ENCODE measurements at places on chromosomes 13 and 19.

DNA sequence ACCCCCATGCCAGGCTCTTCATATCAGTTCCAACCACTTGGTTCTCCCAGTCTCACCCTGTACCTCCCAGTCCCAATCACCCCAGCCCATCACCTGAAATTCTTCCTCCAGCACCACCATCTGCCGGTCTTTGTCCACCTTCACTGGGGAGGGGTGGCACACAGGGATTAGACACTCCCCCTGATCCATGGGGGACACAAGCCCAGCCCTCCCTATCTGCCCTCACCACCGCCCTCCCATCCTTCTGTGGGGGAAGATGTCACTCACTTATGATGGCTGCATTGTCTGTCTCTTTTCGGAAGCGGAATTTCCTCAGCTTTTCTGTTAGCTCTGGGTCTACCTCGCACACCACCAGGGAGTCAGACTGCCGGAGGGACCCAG is 685 bp downstream of the GMFG start:
- no peak for DNase-seq

GRCh38 chr19:55542292-55542855 is 3.0 kb downstream of the SBK3 start:
- no peak for DNase-seq

DNA sequence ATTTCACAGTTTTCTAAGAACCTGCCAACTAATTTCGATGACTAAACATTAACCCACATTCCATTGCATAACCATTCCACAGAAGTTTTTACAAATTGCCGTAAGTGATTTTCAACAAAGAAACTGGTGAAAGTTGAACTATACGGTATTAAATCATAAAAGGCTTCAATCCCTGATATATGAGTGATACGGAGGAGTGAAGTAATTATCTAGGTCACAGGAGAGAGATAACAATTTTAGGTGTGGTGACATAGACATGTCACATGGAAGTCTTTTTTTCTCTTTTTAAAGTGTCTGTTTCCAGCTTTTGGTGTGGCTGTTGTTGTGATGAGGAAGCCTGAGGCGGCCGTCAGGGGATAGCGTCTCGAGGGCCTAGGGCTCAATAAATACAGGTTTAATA is 29.4 kb downstream of the TBC1D4 start:
- DNase-seq = no peak

- no peak for DNase-seq
Measured at GRCh38 chr13:110360598-110360997, 53.5 kb downstream of the COL4A2 start.

GRCh38 chr13:61261746-61262472 is 153.7 kb downstream of the PCDH20 start:
- DNase-seq = no peak

DNA sequence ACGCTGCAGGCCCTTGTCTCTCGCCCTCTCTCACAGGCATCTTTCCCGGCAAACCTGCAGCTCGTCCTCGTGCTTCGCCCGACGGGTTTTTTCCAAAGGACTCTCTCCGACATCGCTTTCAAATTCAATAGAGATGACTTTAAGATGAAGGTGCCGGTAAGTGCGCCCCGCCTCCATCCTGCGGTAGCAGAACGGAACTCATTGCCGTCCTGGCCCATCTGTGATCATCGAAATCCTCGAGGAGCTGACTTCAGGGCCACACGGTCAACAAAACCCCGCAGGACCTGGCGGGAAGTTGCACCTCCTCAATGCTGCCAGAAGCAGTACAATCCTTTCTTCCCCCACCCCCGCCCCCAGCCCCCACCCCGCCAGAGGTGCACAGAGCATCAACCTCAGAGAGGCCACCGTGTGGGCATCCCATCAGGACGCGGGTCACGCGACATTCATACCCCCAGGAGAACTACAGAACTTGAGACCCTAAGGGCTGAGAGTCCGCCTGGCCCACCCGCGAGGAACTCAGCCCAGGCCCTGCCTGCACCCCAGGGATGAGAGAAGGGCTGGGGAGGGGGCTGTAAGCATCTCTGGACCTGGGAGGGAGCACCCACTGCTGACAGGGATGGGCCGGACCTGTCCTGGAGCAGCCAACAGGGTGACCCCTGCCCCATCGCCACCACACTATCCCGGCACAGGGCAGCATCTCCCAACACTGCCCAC is 44.9 kb upstream of the F7 start:
- no peak for DNase-seq

GRCh38 chr13:111940892-111941291 is 126.1 kb upstream of the SOX1 start:
- DNase-seq = no peak

DNA sequence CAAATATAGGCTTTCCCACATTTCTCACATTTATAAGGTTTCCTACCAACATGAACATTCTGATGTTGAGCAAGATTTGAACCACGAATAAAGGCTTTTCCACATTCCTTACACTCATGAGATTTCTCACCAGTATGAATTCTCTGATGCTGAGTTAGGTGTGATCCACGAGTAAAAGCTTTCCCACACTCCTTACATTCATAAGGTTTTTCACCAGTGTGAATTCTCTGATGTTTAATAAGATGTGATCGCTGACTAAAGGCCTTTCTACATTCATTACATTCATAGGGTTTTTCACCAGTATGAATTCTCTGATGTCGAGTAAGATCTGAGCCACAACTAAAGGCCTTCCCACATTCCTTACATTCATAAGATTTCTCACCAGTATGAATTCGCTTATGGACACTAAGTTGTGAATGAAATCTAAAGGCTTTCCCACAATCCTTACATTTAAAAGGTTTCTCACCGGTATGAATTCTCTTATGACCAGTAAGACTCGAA is 19.0 kb downstream of the ZNF790 start:
- DNase-seq = no peak

DNA sequence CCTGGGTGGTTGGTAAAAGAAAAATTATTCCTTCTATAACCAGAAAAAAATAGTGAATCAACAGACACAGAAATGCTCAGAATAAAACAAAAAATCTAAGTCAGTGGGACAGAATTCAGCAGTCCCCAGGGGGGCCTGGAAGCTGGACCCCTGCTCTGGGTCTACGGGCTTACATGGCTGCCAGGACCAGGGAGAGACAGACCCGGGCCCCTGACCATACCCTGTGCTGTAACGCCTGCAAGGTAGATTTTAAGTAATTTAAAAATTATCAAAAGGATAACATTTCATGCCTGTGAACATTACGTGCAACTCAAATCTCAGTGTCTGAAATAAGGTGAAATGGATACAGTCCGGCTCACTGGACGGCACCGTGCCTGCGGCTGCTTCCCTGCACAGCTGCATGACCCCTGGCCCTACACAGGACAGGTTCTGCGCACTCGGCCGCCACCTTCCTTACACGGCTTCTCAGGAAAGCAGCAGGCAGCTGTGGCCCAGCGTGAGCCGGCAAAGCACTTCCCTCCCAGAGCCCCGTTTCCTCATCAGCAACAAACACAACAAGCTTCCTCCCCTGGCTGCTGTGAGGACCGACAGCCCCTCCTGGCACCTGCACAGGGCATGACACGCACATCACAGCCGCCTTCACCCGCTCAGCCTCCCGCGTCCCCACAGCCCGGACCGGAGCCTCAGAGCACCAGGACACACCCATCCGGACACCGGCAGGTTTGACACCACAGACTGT is 22.2 kb downstream of the RASA3 start:
- peak; percentile 45 for DNase-seq

GRCh38 chr19:39489756-39490155 is 9.0 kb upstream of the DLL3 start:
- DNase-seq = no peak

DNA sequence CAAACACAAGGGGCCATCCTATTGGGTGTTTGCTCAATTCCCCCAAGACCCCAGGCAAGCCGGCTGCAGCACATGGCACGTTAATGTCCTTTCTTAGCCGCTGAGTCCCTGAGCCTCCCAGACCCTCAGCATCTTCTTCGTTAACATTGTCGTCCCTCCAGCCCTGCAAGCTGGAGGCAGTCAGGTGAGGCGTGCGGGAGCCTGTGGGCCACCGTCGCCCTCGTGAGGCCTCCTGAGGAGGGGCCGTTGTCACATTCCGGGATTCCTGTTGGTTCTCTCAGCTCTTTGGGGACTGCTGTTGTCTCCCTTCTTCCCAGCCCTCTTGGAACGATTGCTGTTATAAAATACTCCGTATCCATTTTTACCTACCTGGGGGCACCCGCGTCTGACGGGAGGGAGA is 140.6 kb downstream of the KDM4B start:
- DNase-seq = no peak

DNA sequence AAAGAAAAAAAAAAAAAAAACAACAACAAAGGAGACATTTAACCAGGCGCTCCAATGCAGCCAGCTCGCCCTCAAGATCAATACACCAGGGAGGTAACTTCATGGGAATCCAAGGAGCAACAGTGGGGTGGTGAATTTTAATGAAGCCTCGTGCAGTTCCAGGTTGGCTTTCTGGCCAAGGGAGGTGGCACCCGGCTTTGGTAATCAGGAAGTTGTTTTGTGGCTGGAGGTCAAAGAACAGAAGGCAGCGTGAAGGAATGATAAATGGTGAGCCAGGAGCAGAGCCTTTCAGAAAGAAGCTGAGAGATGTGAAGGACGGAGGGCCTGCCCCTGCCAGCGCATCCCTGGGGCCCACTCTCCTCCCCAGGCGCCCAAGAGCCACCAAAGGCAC is 188.2 kb upstream of the TSC22D1 start:
- peak; percentile 21 for DNase-seq

GRCh38 chr19:18438331-18439024 is 545 bp upstream of the ISYNA1 start:
- DNase-seq = peak; percentile 88

- DNase-seq = peak; percentile 95
Measured at GRCh38 chr19:11242864-11243797, 3.7 kb downstream of the ANGPTL8 start.

GRCh38 chr13:80664950-80665349 is 324.0 kb upstream of the SPRY2 start:
- no peak for DNase-seq

DNA sequence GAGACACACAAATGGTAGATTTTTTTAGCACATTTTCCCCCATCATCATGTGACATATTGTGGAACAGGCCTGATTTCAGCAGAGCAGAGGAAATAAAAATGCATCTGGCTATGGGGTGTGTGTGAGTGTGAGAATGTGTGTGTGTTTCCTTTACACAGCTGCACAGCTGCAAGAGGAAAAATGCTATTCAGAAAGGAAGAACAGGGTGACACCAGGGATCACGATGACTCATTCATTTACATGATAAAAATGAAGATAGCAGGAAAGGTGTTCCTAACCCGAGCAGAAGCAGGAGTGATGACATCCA is 469.5 kb upstream of the TSHZ3 start:
- DNase-seq = peak; percentile 22

DNA sequence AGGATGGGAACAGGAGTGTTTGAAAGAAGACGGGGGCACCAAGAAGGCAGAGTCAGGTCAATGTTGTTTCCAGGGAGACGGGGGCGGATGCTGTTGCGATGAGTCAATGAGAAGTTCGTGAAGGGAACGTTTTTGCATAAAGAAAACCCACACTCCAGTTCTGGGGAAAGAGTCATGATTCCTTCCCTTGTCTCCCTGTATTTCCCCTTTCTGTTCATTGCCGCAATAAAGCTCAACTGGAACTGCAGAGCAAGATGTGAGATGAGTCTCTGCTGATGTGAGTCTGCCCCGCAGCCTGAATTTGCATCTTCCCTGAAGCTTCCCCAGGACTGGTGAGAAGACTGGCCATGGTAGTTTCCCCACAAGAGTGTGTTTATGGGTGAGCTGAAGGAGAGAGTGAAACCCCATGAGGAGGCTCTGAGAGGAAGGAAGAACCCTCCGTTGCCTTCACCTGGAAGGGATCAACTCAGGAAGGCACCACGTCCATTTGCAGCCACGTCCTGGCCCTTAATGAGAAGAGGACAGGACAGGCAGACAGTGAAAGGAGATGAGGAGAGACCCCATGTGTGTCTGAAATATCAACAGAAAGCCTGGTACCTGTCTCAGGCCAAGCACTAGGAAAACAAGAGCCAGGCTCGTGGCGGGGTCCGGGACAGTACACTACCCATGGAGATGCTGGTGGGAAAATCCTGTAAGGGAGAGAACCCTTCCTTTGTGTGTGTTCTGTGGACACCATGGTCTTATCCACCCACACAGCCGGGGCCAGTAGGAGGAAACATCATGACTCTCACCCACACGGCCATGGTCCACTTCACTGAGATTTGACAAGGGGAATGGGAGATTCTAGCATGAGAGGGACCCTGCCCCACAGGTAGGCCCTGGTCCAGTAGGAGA is 13.7 kb downstream of the LILRA1 start:
- DNase-seq = no peak

GRCh38 chr13:114097893-114098688 is 34.3 kb downstream of the RASA3 start:
- peak; percentile 66 for DNase-seq

- DNase-seq = peak; percentile 56
Measured at GRCh38 chr13:113458253-113459065, 5.2 kb upstream of the ADPRHL1 start.
